Vagina (tissue), 2 donors: ENCODE measurements at places on chromosomes 6 and 20. TPM values are rescaled to one million over a fixed set of nuclear protein-coding genes. Genes with fewer than 3 reads are reported as not detected.

SCRT2 gene
- not detected for total RNA-seq

IMPG1 gene
- total RNA-seq = not detected

UQCC2 gene
- 16.2 TPM for total RNA-seq

MRAP2 gene
- 4.2 TPM for total RNA-seq

DPPA5 gene
- total RNA-seq = not detected

PRR18 gene
- total RNA-seq = not detected

PSORS1C2 gene
- total RNA-seq = not detected

GRCh38 chr20:53412577-53413185 lies 181.0 kb downstream of the ZNF217 start:
- H3K27ac ChIP-seq = no peak overlapping the region
- no peak overlapping the region for H3K4me3 ChIP-seq
- H3K4me1 ChIP-seq = no peaks in the 10 kb centered on the region
- no peaks in the 10 kb centered on the region for H3K36me3 ChIP-seq

GRCh38 chr20:57598491-57598890 lies 21.7 kb downstream of the ZBP1 start:
- H3K4me1 ChIP-seq = peaks cover 15% of the 10 kb centered on the region
- no peaks in the 10 kb centered on the region for H3K36me3 ChIP-seq
- DNase-seq = no peak
- H3K27ac ChIP-seq = no peak overlapping the region

DNA sequence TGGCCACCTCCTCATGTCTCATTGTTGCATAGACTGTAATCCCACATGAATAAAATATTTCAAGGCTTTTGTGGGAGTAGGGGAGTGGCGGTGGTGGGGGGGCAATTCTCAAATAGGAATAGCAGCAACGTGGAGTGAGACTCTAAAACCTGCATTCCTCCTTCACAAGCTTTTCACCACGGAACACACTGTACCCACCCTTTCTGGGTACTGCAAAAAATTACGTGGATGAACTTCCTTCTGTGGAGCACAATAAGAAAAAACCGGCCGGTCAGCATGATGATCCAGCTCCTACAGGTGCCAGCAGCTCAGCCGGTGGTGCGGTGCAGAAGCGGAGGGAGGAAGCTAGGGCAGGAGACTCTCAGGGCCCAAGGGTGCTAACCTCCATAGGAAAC lies 930 bp upstream of the RRAGD start:
- peaks cover 20% of the 10 kb centered on the region for H3K4me1 ChIP-seq
- peak overlapping the region; percentile 81 for H3K4me3 ChIP-seq
- no peaks in the 10 kb centered on the region for H3K36me3 ChIP-seq
- H3K27ac ChIP-seq = peak overlapping the region; percentile 74

GRCh38 chr6:168964138-168964835 lies 289.4 kb downstream of the THBS2 start:
- no peak for DNase-seq
- H3K27me3 ChIP-seq = no peaks in the 10 kb centered on the region
- H3K4me1 ChIP-seq = peaks cover 8% of the 10 kb centered on the region
- H3K4me3 ChIP-seq = no peak overlapping the region
